ENCODE measurements at places on chromosomes 4 and X. TPM values are rescaled to one million over a fixed set of nuclear protein-coding genes. Genes with fewer than 3 reads are reported as not detected.
A peak's percentile ranks its signal among the peaks of the same experiment; 100 is the strongest.

- no peak for DNase-seq
- H3K4me3 ChIP-seq, result no peak overlapping the region
- H3K4me1 ChIP-seq, result peaks cover 14% of the 10 kb centered on the region
- no peaks in the 10 kb centered on the region for H3K36me3 ChIP-seq
Measured at GRCh38 chrX:31092476-31092875, 20.6 kb upstream of the FTHL17 start.

- no peaks in the 10 kb centered on the region for H3K27me3 ChIP-seq
- peak overlapping the region; percentile 97 for H3K27ac ChIP-seq
- peak; percentile 62 for DNase-seq
- peaks cover 49% of the 10 kb centered on the region for H3K4me1 ChIP-seq
- peak overlapping the region; percentile 85 for H3K4me3 ChIP-seq
Measured at GRCh38 chrX:12970691-12971202, 4.2 kb upstream of the TMSB4X start.

DNA sequence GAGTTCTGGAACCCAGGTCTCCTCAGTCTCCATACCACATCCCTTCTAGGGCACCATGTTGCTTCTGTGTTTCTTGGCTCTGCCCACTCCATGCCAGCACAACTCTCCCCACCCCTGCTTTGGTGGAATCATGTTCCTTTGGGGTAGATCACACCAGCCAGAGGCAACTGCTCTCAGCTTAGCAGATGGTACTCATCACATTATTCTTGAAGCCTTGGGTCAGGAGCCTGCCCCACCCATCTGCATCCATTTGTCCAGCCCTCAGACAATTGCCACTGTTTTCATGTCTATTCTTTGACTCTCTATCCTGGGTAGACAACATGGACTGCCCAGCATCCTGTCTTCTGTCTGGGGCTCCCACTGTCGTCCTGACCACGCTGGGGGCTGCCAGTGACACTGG is 147.6 kb downstream of the PTTG2 start:
- H3K27me3 ChIP-seq, result no peaks in the 10 kb centered on the region
- H3K4me3 ChIP-seq, result no peak overlapping the region
- peaks cover 51% of the 10 kb centered on the region for H3K36me3 ChIP-seq
- no peak for DNase-seq

- peaks cover 9% of the 10 kb centered on the region for H3K27me3 ChIP-seq
- DNase-seq, result no peak
- H3K4me3 ChIP-seq, result no peak overlapping the region
- no peaks in the 10 kb centered on the region for H3K4me1 ChIP-seq
- no peaks in the 10 kb centered on the region for H3K36me3 ChIP-seq
Measured at GRCh38 chr4:44761306-44761705, 35.0 kb upstream of the GNPDA2 start.

DNA sequence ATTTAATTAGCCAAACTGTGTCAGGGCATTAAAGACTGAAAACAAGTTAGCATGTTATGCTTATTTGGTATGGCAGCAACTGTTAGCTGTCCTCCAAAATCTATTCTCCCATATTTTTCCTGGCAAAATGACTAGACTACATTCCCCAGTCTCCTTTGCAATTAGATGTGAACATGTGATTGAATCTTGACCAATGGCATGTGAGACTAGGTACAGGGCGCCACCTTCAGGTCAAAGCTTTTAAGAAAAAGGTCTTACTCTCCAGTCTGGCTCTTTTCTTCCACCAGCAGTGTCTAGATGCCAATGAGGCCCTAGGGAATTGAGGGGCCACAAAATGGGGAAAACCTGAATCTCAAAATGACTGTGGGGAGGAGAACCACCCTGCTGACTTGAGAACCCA is 408.2 kb downstream of the SMARCA1 start:
- H3K4me1 ChIP-seq, result no peaks in the 10 kb centered on the region
- peak; percentile 16 for DNase-seq
- H3K4me3 ChIP-seq, result no peak overlapping the region
- no peaks in the 10 kb centered on the region for H3K36me3 ChIP-seq
- H3K27ac ChIP-seq, result no peak overlapping the region

DNA sequence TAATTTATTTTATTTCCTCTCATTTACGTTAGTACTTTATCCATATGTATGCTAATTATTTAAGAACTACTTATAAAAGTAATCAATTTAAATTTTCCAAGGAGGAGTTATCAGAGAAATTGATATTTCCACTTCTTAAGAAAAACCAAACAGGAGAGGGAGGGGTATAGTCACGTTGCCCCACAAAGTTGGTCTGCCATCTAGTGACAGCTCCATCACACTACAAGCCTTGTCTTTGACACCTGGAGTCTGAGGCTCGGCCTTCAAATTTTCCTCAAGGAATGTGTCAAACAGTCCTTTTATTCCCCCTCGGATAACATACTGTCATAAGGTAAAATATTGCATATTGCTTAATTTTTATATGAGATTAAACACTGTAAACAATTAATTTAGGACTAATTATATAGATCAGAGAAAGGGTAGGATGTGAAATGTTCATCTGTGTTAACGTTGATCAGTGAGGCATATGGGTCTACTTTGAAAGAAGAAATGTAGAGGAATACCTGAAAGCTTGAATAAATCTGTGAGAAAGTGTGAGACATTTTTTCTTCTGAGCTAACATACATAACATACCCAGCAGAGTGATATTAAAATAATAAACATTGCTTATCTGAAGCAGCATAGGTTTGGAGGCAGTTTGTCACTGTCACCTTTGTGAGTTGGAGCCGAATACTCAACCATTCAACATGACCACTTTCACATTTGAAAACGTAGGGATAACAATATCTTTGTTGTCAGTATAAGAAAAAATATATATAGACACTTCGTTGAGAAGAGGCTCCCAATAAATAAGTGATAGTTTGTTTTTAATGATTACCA is 114.4 kb downstream of the GLRA3 start:
- H3K27ac ChIP-seq, result no peak overlapping the region
- no peak overlapping the region for H3K4me3 ChIP-seq
- no peaks in the 10 kb centered on the region for H3K27me3 ChIP-seq
- H3K4me1 ChIP-seq, result no peaks in the 10 kb centered on the region
- peak; percentile 16 for DNase-seq
- H3K36me3 ChIP-seq, result no peaks in the 10 kb centered on the region

- H3K27ac ChIP-seq, result no peak overlapping the region
- no peak overlapping the region for H3K4me3 ChIP-seq
- H3K4me1 ChIP-seq, result no peaks in the 10 kb centered on the region
Measured at GRCh38 chrX:28584025-28584424, 3.2 kb upstream of the IL1RAPL1 start.

- no peak overlapping the region for H3K27ac ChIP-seq
- no peak for DNase-seq
- H3K27me3 ChIP-seq, result peaks cover 6% of the 10 kb centered on the region
- peaks cover 1% of the 10 kb centered on the region for H3K4me1 ChIP-seq
Measured at GRCh38 chr4:183329954-183330742, 7.9 kb upstream of the CLDN24 start.

DNA sequence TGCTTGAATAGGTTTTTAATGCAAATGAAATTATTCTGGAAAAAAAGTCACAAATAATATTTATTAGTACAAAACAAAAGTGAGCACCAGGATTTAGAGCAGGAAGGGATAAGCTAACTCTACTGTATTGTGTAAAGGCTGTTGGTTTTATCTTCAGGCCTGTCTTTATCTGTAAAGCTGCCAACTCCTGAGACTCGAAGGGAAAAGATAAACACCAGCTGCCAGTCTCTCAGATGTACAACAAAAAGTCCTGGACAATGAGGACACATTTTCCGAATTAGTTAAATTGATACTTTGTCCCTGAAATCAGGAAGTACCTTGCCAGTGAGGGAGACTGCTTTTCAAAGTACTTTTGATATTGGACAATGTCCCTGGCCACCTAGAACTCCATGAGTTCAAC is 8.8 kb downstream of the DDX60 start:
- peaks cover 64% of the 10 kb centered on the region for H3K4me1 ChIP-seq
- H3K27ac ChIP-seq, result no peak overlapping the region
- H3K36me3 ChIP-seq, result peaks cover 81% of the 10 kb centered on the region
- no peaks in the 10 kb centered on the region for H3K27me3 ChIP-seq
- DNase-seq, result no peak

DNA sequence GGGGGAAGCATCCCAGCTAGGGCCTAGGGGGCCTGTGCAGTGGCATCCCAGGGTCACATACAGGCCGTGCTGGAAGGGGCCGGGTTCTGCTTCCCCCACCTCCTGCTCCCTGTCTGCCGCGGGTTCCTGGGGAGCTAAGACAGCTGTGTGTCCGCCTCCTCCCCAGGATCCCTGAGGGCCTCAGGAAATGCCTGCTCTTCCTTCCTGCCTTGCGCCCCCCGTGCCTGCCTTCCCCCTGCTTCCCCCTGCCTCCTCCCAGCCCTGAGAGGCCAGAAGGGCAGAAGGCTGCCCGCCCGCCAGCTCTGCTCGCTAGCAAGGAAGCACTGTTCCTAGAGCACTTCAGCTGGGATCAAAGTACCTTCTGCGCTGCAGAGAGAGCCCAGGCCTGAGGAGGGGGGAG is 2.9 kb upstream of the BGN start:
- H3K27ac ChIP-seq, result no peak overlapping the region
- no peaks in the 10 kb centered on the region for H3K4me1 ChIP-seq
- H3K27me3 ChIP-seq, result no peaks in the 10 kb centered on the region
- no peak overlapping the region for H3K4me3 ChIP-seq
- H3K36me3 ChIP-seq, result no peaks in the 10 kb centered on the region
- DNase-seq, result no peak

- no peak overlapping the region for H3K27ac ChIP-seq
- H3K36me3 ChIP-seq, result no peaks in the 10 kb centered on the region
- H3K4me3 ChIP-seq, result no peak overlapping the region
Measured at GRCh38 chrX:103386332-103386731, 10.0 kb downstream of the BEX3 start.

DNA sequence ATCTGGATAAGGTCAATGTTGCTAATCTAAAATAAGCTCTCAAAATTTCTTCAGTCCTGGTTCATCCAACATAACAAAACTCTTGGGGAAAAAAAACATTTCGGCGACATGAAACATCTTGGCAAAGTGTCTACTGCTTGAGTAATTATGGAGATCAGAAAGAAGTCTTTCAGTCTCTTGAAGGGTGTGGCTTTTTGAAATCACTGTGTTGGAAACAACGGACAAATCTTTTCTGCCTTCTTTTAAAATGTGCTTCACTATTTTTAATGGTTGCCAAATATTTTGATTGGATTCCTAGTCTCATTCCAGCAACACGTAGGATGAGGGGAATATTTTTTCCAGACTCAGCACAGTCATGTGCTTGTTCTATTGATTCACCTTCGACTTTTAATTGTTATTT is 138.6 kb downstream of the KLHL8 start:
- H3K27me3 ChIP-seq, result no peaks in the 10 kb centered on the region
- DNase-seq, result no peak
- no peak overlapping the region for H3K27ac ChIP-seq
- peaks cover 12% of the 10 kb centered on the region for H3K4me1 ChIP-seq

DNA sequence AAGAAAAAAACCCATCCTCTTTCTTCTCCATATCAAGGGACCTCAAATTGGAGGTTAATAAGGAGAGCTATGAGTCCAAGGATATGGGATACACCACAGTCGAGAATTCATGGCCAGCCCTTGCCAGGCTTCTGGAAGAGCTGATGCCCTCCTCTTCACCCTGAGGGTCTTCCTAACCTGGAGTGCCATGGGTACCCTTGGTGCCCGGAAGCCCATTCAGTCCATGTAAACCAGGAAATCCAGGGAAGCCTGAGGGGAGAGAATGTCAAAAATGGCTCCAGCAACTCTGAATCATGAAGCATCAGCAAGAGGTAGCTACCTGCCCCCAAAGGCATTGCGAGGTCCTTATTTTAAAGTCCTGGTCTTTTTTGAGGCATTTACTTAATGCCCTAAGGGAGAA is 78.2 kb downstream of the ATG4A start:
- no peak overlapping the region for H3K27ac ChIP-seq
- peaks cover 2% of the 10 kb centered on the region for H3K4me1 ChIP-seq
- no peak overlapping the region for H3K4me3 ChIP-seq
- no peak for DNase-seq

DNA sequence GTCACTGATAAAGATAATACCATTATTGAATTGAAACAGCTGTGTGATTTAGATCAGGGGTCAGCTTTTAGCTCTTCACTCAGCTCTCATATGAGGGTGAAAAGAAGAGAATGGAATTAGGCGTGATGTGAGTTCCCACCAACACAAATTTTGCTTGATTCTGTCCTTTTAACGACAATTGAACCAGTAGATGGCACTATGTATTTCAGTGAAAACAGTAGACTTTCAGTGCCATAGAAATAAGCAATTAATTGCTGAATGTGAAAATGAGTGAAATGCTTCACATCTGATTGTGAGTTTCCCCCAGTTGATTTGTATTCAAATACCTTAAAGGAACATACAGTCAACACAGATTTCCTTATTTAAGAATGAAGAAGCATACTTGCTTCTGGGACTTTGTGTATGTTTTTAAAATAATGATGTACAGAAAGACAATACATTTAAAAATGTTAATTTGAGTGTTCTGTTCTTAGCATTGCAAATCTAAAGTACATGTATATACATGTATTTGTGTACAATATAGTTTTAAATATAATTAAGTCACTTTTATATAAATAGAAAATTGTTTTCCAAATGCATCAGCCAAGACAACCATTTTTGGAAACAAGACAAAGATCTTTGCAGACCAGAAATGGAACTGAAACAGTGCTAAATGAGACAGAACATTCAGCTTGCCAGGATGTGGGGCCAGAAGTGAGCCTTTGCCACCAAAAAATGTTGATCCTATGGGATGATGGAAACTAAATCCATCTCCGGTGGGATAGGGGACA is 178.8 kb downstream of the SNCA start:
- no peaks in the 10 kb centered on the region for H3K36me3 ChIP-seq
- DNase-seq, result no peak
- no peak overlapping the region for H3K4me3 ChIP-seq
- H3K4me1 ChIP-seq, result no peaks in the 10 kb centered on the region
- H3K27me3 ChIP-seq, result peaks cover 14% of the 10 kb centered on the region

DNA sequence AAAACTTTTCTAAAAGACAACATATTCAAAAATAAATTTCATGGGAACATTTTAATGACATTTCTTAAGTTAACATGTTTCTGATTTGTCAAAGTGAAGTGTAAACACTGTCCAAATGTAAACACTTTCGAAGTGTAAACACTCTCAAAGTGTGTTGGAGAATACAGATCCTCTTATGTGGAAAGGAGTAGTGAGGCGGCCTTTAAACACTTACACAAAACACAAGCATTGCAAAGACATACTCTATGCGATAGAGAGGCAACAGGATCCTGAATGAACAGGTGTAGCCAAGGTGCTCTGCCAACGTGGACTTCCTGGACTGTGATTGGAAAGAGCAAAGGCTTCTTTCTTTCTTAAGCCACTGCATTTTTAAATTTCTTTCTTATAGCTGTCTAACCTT is 62.7 kb upstream of the PGM2 start:
- no peak overlapping the region for H3K27ac ChIP-seq
- H3K36me3 ChIP-seq, result no peaks in the 10 kb centered on the region
- H3K4me3 ChIP-seq, result no peak overlapping the region
- H3K4me1 ChIP-seq, result peaks cover 9% of the 10 kb centered on the region
- DNase-seq, result no peak

GRCh38 chr4:153452658-153453378 is 13.3 kb upstream of the TMEM131L start:
- no peak overlapping the region for H3K27ac ChIP-seq
- no peak overlapping the region for H3K4me3 ChIP-seq
- H3K4me1 ChIP-seq, result peaks cover 22% of the 10 kb centered on the region
- DNase-seq, result no peak
- no peaks in the 10 kb centered on the region for H3K36me3 ChIP-seq
- H3K27me3 ChIP-seq, result no peaks in the 10 kb centered on the region

The GABRG1 gene
- total RNA-seq, result not detected

The DOK7 gene
- total RNA-seq, result not detected

The NXF2 gene
- not detected for total RNA-seq

The PLP1 gene
- not detected for total RNA-seq

The PNMA6F gene
- not detected for total RNA-seq

The HOPX gene
- total RNA-seq, result 206 TPM

The HEPH gene
- not detected for total RNA-seq

The PAGE1 gene
- not detected for total RNA-seq

The AGTR2 gene
- total RNA-seq, result not detected

Measured in activated CD4-positive, alpha-beta memory T cell treated with anti-CD3 and anti-CD28 coated beads, Interleukin-2, amount 10 ng/mL, durations not matched to agents 7 days and 5 days (primary cell).